ENCODE measurements at places on chromosomes 7 and 10.

- DNase-seq = no peak
Measured at GRCh38 chr10:112912410-112912928, 37.6 kb upstream of the TCF7L2 start.

DNA sequence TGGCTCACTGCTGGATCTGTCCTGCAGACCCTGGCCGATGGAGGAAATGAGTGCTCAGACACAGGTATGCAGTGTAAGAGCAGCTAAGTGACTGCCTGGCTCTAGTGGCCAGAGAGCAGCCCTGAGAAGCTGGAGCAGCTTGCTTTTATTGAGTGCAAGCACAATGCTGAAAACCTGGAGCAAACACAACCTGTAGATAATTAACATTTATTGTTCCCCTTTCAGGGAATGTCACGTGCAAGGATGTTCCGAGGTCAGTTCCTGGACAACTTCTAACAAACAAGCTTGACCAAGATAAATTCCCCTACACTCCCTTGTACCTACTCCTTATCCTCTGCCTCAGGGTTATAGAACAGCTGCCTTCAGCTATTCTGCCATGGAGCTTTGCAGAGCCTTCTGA lies 31.3 kb downstream of the DDC start:
- DNase-seq = no peak

DNA sequence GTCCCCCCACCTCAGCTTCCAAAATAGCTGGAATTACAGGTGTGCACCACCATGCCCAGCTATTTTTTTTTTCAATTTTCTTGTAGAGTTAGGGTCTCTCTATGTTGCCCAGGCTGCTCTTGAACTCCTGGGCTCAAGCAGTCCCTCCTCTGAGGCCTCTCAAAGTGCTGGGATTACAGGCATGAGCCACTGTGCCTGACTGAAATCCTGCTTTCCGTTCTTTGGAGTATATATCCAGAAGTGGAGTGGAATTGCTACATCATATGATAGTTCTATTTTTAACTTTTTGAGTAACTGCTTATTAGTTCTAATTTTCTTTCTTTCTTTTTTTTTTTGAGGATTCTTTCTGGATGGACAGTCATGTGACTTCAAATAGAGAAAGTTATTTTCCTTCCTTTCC lies 62.9 kb upstream of the ZMIZ2 start:
- DNase-seq = no peak

DNA sequence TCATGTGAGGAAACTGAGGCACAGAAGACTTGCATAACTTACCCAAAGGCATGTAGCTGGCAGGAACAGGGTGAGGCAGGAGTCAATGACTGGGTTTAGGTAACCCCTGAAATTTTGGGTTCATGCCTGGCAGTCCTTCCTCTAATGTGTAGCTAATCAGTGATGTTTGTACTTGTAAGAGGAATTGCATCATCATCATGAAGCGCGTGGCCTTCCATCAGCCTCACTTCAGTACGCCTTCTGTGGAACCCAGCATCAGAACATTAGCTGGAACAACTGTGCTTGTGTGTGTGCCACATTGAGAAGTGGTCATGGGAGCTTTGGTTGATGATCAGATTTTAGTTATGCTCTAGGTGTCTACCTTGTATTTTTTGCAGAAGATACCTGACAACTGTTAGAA lies 18.2 kb upstream of the STMP1 start:
- DNase-seq = no peak

GRCh38 chr10:10677479-10677878 lies 340.2 kb upstream of the CELF2 start:
- peak; percentile 50 for DNase-seq

GRCh38 chr10:96292971-96293920 lies 11.0 kb upstream of the DNTT start:
- peak; percentile 36 for DNase-seq

DNA sequence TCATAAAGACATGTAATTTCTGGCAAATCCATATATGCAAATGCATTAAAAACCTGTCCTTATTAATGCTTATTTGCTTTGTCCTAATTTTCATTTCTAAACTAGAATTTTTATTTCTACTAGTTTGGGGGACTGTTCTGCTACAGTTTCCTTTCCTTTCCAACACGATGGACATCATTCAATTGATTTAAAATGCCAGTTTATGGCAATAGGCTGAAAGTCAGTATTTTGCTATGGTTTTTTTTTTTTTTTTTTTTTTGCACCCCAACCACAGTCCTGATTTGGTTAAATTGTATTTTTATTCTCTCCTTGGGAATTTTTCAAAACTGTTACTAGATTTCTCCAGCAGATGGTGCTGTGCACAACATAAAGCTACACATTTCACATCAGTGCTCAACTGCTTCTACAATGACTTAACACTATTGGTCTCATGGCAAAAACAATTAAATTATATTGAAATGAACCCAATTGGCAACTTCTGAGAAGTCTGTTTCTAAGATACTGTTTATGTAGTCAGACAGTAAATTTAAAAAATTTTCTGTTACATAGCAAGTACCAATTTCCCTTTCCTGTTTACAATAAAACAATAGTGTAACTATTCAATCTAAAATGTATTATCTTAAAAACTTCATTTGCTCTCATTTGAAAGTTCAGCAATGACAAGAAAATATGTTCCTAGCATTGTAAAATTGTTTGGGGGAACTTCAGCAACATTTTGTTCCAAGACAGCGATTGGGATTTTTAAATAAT lies 193.8 kb upstream of the CCDC6 start:
- peak; percentile 40 for DNase-seq

DNA sequence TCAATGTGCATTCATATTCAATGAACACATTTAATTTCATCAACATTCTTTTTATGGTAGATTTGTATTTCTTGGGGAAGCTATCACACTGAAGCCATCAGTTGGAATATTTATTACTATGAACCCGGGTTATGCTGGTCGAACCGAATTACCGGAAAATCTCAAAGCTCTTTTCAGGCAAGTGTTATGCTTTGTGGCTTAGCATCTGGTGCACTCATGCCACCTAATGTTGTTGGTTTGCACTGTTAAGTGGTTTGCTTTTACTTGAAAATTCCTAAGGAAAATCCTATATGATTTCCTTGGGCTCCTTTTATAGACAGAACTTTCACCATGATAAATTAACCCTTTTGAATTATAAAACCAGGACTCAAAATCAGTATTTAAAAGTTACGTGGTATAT lies 147.9 kb downstream of the DNAH11 start:
- DNase-seq = no peak

GRCh38 chr10:75910032-75910431 lies 478.6 kb downstream of the LRMDA start:
- no peak for DNase-seq

DNA sequence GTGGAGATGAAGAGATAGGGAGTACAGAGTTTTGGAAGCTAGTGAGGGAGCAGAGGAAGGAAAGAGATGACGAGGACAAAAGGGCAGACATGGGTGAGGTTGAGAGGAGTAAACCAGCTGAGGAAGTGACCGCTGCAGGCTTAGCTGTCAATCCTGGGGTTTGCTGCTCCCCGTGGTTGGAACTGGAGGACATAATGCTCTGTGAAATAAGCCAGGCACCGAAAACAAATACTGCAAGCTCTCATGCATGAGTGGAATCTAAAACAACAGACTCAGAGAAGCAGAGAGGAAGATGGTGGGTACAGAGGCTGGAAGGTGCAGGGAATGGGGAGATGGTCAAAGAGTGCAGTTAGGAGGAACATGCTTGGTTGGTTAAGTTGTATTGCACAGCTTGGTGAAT lies 482.2 kb upstream of the C7orf33 start:
- no peak for DNase-seq

- DNase-seq = no peak
Measured at GRCh38 chr10:133391761-133392518, 2.0 kb upstream of the MTG1 start.

- DNase-seq = no peak
Measured at GRCh38 chr10:125016611-125017202, 74.8 kb downstream of the ZRANB1 start.

DNA sequence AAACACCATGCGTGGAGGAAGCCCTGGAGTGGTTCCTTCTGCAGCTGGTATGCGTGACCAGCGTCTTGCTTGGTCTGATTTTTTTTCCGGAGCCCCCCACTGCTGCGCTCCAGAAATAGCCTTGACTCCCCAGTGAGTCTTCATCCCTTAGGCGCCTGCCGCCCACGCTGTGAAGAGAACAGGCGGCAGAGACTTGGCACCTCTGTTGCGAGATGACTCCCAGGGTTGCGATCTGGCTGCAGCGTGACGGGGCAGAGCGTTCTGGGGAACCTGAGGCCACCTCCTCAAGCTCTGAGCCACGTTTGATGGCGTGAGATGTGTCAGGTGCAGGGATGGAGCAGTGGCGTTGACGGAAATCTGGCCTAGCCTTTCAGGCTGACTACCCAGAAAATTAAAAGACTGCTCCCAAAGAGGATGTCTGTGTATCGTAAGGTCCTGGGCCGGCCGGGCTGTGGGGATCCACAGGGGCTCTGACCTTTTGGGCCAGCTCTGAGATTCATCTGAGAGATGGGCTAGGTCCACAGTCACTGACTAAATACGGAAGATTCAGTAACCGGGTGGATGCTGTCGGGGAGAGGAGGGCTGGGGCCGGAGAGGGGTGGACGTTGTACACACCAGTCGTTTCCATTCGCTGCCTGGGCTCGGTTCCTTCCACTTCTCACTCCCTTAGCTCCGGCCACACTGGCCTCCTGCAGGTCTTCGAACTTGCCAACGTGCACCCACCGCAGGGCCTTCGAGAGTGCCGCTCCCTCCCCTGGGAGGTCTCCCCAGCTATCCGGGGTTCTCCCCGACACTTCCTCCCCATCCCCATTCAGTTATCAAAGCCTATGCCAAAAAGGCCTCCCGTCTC lies 33.8 kb downstream of the PFKFB3 start:
- no peak for DNase-seq

GRCh38 chr10:124343351-124344265 lies 75.1 kb downstream of the OAT start:
- no peak for DNase-seq

- no peak for DNase-seq
Measured at GRCh38 chr7:17645500-17645899, 294.8 kb downstream of the SNX13 start.

DNA sequence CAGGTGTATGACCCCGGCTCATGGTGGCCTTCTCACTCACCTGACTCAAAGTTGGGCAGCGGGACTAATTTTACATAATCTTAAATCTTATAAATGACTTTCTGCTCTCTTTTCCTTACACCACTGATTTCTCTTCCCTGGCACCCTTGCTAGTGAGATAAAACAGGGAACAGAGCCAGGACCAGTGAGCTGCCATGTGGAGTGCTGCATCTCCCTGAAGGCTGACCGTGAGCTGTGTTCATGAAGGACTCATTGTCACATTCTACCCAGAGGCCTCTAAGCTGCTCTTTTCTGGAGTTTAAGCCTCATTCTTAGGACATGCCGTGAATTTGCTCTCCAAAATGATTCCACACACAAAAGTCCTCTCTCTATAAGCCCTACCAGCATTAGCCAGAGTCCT lies 762.3 kb downstream of the AUTS2 start:
- DNase-seq = no peak

GRCh38 chr10:69338133-69338456 lies 59.8 kb downstream of the HK1 start:
- DNase-seq = no peak

GRCh38 chr10:8136736-8137135 lies 82.2 kb downstream of the GATA3 start:
- peak; percentile 56 for DNase-seq

- DNase-seq = no peak
Measured at GRCh38 chr10:58278962-58279307, 10.0 kb downstream of the CISD1 start.

- no peak for DNase-seq
Measured at GRCh38 chr7:54813398-54813797, 54.4 kb upstream of the SEC61G start.

DNA sequence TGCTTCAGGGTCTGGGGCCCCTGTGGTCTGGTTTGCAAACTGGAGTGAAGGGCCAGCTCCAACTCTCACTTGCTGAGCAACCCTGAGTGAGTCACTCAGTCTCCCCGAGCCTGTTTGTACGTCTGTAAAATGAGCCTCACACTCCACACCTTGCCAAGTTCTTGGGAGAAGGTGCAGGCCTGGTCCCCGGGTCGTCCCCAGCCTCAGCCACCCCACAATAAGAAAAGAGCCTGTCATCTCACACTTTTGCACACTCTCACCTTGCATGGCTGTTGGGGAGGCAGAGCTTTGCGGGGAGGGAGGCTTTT lies 5.2 kb downstream of the GRIFIN start:
- no peak for DNase-seq

DNA sequence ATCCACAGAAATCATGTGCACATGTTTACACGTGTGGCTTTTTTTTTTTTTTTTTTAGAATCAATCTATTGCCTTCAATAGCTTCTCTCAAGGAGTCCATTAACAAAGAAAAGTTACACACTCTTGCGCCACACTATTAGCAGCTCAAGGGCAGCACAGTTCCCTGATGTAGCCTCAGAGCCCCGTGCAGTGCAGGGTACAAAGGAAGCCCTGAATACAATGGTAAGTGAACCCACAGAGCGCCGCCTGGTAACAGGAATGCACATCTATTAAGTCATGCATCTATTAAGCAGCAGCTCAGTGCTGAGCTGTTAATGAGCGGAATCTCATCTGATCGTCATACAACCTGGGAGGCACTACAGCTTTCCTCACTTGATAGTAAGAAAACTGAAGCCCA lies 113.7 kb upstream of the PDLIM1 start:
- DNase-seq = no peak

DNA sequence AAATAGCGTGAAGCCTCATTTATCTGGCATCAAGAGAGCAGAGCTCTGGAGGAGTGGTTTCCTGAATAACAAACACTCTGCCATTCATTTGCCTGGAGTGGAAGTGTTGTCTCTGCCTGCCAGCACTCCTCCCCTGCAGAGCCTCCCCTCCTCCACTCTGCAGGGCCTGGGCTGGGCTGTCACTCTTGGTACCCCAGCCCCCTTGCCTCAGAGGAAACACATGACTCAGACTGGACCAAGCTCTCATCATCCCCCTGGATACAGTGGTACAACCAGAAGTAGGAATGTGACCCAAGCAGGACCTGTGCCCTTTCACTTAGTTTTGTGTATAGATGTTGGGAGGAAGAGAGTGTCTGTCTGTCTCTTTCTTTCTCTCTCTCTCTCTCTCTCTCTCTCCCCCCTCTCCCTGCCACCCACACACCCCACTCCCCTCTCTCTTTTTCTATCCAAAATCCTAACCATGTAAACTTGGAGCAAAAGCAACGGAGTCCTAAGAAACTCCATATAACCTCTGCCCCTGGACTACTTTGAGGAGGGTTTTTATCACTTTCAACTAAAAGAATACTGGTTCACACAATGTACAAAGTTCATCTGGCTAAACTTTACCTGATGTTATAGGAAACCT lies 43.9 kb downstream of the DOCK4 start:
- no peak for DNase-seq

DNA sequence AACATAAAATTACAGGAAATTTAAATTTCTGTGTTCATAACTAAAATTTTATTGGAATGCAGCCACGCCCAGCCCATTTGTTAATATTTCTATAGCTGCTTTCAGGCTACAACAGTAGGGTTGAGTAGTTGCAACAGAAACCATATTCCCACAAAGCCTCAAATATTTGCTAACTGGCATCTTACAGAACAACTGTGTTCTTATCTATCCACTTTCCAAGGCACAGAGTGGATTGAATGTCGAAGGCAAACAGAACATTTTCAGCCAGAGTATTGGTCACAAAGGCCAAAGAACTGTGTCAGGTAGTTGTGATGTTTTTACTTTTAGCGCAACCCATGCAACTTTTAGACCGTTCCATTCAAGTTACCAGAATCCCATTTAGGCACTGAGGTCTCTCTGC lies 51.1 kb upstream of the OPN4 start:
- DNase-seq = no peak

All from activated CD4-positive, alpha-beta T cell treated with anti-CD3 and anti-CD28 coated beads, Interleukin-2, amount 50 U/mL, for 16 hours (primary cell).